GM04503 (cell line): ENCODE measurements at places on chromosomes 12 and 14.

DNA sequence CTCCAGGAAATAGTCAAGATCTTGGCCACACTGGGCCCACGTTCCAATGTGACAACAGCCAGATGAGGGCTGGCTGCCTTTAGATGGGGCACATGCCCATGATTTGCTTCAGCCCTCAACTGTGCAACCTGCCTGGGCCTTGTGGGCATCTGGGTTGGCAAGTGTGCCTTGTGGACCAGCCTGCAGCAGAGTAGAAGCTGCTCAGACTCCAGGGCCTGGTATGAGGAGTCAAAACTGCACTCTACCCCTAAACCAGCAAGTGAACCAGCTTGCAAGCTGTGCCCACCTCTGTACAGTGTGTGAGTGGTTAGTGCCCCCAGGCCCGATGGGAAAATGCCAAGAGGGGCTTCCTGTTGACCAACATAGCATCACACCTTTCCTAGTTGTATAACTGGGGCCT lies 17.9 kb downstream of the PHETA1 start:
- DNase-seq, result no peak

DNA sequence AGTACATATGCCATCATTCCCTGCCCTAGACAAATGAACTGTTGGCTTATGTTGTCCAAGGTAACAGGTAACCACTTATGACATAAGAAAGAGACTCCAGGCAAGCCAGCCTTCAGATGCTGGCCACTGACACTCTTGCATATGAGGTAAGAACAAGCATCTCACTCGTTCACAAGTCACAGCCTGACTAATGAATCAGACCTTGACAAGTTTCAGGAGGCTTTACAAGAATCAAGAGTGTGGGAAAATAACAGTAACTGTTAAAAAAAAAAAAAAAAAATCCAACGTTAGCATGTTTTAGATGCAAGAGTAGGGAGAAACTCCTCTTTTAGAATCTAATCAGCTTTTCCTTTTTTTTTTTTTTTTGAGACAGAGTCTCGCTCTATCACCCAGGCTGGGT lies 40.7 kb downstream of the ZFYVE1 start:
- no peak for DNase-seq

GRCh38 chr12:32884962-32885361 lies 11.6 kb downstream of the PKP2 start:
- no peak for DNase-seq

DNA sequence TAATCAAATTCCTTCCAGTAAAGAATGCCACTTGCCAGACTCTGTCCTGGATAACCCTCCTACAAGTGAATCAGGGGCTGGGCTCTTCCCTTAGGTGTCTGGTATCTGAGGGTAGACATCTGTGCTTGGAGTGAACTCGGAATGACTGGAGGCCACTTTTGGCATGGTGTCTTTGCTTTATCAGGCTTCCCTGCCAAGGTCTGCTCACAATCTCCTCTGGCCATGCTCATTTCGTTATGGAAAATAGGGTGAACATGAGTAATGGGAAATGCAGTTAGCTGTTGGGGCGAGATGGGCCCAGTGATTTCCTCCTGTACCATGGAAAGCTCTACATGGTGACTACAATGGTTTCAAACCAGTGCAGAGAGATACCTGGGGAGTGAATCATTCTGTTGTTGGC lies 212.9 kb downstream of the NRXN3 start:
- DNase-seq, result no peak

- DNase-seq, result no peak
Measured at GRCh38 chr14:94761348-94761996, 8.4 kb downstream of the GSC start.

- DNase-seq, result no peak
Measured at GRCh38 chr14:56112781-56113180, 5.4 kb upstream of the PELI2 start.

DNA sequence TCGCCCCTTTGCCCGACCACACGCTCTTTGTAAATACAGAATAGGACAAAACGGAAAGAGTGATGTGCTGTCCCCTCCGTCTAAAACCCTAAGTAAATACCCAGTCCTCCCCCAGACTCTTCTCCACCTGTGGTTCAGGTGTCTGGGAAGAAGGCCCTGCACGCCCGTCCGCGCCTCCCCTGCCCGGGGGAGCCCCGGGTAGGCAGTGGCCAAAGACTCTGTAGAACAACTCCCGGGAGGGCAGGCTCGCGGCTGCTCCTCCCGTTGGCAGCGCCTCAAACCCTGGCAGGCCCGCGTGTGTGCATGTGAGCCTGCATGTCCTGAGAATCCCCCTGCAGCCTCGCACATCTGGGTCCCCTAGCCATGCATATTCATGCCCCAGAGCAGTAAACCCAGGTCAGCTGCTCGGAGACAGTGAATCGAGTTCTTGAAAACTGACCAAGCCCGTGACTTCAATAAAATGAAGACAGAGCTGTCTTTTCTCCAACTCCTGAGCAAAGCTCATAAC lies 165.8 kb downstream of the MON2 start:
- peak; percentile 45 for DNase-seq

GRCh38 chr14:52313903-52314594 lies at the start of gene PTGER2:
Gene PTGER2, plus strand, starts transcription at chr14:52314312. Its CDS starts 237 bp downstream, at chr14:52314549.
- DNase-seq, result no peak

GRCh38 chr14:35331605-35332516 lies 39.7 kb downstream of the PSMA6 start:
- no peak for DNase-seq

DNA sequence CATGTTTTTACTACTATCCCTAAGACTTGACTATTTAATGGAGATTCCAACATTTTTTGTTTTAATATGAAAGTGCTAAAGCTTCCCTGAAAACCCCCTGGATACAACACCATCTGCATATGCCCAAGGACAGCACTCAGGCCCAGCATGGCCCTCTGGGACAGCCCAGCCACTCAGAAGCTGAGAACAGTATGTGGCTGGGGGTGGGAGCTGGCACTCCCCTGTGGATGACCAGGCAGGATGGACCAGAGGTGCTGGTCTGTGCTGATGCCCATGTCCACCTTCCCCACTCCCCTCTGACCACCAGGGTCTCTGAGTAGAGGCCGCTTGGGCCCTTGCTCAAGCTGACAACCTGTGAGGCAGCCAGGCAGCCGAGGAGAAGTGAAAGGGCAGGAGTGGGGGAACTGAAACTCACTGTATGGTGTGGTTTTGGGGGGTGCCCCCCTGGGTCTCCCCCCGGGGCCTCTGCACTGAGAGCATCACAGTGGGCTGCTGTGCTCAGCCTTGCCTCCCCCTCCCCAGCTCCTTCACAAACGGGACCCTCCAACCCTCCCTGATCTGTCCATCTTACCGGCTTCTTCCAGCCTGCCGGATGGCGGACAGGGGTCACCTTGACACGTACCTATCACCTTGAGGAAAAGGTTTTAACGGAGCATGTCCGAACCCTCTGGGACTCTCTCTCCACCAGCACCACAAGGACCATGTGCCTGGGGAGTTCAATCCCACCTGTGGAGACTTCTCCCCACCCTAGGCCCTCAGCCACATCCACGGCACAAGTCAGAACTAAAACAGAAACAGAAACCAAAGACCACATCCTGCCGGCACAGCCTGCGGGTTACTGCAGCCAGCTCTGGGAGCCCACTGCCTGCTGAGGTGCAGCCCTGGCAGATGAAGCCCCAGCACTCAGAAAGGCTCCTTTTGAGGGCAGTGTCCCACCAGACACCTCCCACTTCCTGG lies at the start of gene TMEM229B:
Gene TMEM229B (minus strand): TSS at position 785 of the 957 bp plus-strand sequence. CDS start 14,798 bp downstream, outside the sequence.
- DNase-seq, result no peak

GRCh38 chr12:62006076-62006732 lies 254.0 kb upstream of the USP15 start:
- DNase-seq, result no peak

- DNase-seq, result no peak
Measured at GRCh38 chr12:1796515-1797010, 23.8 kb upstream of the LRTM2 start.

- no peak for DNase-seq
Measured at GRCh38 chr14:74563233-74563585, 48.8 kb downstream of the LTBP2 start.

DNA sequence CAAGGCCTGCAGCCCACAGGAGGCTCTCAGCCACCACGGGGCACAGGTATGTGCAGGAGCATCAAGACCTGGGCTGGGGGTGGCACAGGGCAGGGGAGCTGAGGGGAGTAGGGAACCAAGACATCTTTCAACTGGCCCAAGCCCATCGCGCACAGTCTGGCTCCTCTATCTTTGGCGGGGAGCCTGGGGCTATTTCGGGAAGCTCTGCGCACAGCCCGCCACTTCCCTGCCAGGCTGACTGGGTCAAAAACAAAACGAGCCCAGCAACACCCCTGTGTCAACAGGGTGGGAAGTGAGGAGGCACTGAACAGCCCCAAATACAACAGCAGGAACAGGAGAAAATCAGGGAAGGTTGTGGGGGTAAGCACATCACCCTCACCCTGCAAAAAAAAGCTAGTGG lies 83.9 kb downstream of the ARL6IP4 start:
- DNase-seq, result no peak

DNA sequence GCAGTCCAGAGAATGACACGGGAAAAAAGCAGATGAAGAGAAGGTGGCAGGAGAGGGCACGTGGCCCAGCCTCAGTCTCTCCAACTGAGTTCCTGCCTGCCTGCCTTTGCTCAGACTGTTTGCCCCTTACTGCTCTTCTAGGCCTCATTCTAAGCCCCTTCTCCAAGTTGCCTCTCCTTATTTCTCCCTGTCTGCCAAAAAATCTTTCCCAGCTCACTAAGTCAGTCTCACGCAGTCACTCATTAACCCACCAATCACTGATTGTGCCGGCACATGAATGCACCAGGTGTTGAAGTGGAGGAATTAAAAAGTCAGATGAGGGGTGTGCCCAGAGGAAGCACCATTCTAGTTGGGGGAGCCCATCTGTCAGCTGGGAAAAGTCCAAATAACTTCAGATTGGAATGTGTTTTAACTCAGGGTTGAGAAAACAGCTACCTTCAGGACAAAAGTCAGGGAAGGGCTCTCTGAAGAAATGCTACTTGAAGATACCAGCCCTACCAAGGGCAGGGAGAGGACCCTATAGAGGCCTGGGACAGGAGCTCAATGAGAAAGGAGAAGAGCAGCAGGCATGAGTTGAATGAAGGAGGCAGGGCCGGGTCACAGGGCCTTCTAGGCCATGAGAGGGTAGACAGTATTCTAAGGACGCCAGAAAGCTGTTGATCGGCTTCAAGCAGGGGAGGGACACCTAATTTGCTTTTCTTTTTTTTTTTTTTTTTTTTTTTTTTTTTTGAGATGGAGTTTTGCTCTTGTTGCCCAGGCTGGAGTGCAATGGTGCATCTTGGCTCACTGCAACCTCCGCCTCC lies 40.9 kb downstream of the DAD1 start:
- no peak for DNase-seq

DNA sequence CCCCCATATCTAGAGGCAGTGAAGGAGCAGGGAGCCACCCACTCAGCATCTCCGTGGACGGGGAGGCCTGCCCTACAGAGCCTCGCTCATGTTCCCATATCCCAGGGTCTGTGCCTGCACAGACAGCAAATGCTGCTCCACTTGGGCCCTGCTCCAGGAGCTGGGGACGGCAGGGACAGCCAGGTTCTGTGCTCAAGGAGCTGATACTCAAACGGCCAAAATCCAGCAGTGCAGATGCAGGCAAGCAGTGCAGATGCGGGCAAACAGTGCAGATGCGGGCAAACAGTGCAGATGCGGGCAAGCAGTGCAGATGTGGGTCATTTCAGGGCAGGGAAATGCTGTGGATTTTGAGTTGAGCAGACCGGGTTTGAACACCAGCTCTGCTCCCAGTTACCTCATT lies 6.2 kb upstream of the SERPINA12 start:
- DNase-seq, result no peak

GRCh38 chr12:128627659-128628058 lies 196.1 kb downstream of the SLC15A4 start:
- no peak for DNase-seq

- DNase-seq, result no peak
Measured at GRCh38 chr14:101233021-101233366, 328.3 kb upstream of the DIO3 start.

- no peak for DNase-seq
Measured at GRCh38 chr14:68898248-68899032, 80.7 kb downstream of the ACTN1 start.

DNA sequence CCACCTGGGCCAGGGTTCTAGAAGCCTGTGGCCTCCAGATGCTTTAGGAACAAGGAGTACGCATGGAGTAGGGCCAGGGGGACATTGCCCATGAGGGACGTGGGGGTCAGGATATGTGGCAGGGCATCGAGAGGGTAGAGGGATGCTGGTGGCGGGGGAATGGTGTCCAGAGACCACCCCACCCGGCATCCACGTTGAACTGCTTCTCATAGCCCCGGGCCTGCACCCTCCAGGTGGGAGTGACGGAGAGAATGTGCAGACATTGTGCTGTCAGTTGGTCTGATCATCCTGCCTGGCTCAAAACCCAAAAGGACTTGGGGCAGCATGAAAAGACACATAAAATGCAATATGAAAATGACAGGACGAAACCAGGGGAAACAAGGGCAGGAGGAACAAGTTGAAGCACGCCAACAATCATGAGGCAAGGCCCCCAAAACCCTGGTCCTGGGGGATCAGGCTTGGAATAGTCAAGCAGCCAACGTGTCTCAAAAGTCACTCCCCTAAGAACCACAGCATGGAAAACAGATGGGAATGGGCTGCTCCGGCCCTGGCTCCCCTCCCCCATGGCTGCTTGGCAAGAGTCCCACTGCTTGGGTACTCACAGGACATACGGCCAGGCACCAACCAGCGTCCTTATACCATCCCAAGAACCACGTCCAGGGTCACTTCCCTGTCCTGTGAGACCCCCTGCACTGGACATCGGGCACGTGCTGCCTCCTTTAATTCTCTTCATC lies 117.9 kb downstream of the DICER1 start:
- DNase-seq, result no peak

- DNase-seq, result no peak
Measured at GRCh38 chr14:80607430-80608190, 333.9 kb downstream of the CEP128 start.

- DNase-seq, result peak; percentile 11
Measured at GRCh38 chr12:54020591-54021405, 7.4 kb upstream of the HOXC6 start.

DNA sequence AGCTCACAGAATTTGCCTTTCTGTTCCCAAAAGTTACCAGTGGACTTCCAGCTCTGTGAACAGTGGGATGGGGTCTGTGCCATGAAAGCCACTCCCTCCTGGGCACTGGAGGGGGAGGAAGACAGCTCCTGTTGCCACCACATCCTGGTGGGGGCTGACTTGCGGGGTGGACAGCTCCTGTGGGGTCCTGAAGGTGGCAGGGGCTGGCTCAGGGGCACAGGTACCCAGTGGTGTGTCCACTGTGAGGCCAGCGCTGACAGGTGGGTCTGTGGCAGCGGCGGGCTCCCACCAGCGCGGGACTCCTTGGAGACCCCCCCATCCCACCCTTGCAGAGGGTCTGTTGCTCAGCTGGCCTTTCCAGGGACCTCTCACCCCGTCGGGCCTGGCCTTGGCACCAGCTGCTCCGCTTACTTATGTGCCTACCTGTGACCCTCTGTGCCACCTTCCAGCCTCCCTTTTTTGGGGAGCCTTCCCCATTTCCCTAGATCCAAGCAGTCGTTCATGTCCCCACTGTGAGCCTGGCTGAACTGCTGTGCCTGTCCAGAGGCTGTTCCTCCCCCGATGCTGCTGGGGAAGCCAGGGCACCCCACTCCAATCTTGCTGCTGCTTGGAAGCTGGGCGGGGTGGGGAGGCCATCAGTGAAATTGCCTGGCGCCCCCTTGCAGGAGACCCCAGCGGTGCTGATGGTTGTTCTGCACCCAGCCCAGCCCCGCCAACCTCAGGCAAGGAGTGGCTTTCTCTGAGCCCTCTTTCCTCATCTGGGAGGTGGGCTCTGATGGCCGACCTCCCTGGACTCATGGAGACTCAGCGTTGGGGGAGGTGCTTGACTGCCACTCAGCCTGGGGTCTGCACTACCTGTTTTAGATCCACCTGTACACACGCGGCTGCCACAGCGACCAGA lies 2.2 kb downstream of the TEDC1 start:
- DNase-seq, result no peak

GRCh38 chr12:78559886-78560285 lies 304.7 kb upstream of the SYT1 start:
- no peak for DNase-seq

- no peak for DNase-seq
Measured at GRCh38 chr12:23093488-23093887, 468.5 kb downstream of the ETNK1 start.
